ENCODE measurements at places on chromosomes 2 and 18.

- peak; percentile 17 for DNase-seq
These were observed 739 bp downstream of the SIX2 start for GRCh38 chr2:45008296-45009129.

DNA sequence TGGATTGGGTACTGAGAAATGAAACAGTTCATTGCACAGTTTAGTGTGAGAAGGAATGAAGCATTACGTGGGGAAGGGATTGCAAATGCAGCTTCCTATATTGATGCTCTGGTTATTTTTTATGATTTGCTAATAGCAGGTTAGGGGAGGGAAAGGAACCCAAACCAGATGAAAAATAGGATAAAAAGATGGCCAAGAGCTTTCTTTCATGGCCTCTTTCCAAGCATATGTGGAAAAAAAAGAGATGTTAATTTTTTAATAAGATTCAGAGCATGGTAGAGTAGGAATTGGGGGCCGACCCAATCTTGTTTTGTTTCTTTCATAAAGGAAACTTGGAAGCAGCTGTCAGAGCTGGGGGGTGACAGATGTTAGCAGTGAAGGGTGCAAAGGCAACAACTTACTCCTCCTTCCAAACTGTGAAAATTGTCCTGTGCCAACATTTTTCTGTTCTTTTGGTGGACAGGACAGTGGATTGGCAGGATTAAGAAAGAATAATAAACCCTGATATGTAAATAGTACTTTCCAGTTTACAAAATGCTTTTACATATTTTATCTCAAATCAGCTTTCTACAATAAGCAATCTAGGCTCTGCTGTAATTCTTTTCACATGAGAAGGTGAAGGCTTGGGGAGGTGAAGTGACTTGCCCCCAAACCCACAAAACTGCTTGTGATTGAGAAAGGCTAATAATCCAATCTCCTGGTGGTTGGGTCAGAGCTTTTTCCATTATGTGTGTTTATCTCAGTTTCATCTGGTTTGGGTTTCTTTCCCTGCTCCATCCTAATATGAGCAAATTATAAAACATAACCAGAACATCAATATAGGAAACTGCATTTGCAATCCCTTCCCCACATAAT is 270.1 kb downstream of the ETAA1 start:
- DNase-seq: no peak

DNA sequence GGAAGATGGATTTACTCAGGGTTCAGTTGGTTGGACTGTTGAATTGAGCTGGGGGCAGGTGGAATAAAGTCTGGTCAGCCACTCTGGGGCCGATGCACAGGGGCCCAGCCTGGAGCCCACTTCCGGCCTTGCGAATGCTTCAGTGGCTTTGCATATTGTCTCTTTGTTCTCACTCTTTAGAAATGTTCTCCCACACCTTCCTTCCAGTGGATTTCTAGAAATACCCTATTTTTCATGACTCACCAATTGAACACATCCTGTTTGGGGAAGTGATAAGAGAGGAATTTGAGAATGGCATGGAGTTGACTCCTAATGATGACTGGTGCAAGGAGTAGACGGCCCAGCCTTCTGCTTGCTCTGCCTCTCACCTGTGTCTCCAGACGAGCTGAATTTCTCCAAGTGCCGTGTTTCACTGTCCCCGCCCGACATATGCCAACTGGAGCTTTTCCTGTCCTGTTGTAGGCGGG is 28.1 kb downstream of the ASAP2 start:
- peak; percentile 76 for DNase-seq

GRCh38 chr2:37855283-37856041 is 69.6 kb upstream of the RMDN2 start:
- DNase-seq: peak; percentile 72

- DNase-seq: no peak
These were observed 101.9 kb downstream of the GPD2 start for GRCh38 chr2:156538083-156538504.

GRCh38 chr18:35880788-35881455 is 91.6 kb upstream of the RMP24 start:
- DNase-seq: no peak

DNA sequence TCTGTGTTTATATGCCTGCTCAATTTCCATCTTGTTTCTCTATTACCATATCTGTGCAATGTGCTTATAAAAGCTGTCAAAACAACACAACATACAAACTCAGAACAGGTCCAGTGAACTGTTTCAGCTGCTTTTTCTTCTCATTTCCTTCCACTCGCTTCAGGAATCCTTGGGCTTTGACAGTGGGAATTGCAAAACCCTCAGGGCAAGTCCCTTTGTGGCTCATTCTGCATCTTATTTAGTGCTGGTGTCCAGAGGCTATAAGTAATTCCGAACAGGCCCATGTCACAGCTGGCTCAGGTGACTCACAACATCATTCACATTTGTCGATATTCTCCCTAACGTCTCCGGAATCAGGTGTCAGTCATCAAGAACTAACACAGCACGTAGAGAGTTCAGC is 309.9 kb upstream of the ZNF521 start:
- no peak for DNase-seq

- peak; percentile 96 for DNase-seq
These were observed 48.5 kb upstream of the ASPRV1 start for GRCh38 chr2:70009762-70010575.

DNA sequence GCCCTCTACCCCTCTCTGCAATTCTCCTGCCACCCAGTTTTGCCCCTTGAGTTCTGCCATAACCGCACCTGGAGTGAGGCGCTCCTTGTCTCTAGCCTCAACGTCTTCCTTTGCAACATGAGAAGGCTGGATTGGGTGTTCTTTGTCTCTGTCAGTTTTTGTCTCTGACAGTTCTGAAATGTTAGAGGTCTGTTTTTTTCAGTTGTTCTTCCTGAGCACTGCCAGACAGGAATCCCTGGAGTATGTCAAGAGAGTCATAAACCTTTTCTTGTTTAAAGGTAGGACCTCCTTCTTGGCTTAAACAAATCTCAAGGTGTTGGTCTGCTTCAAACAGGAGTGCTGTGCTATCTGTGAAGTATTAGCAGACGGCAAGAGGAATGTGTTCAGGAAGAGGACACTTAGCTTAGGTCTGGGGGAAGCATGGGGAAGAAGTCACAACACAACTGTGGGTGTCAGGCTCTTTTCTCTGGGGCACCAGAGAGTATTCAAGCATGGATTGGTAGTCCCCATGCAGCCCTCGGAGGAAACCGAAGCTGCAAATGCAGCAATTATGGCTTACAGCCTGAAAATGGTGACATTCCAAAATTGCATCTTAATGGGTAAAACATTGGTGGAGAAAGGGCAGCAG is 32.3 kb downstream of the AFF3 start:
- no peak for DNase-seq

DNA sequence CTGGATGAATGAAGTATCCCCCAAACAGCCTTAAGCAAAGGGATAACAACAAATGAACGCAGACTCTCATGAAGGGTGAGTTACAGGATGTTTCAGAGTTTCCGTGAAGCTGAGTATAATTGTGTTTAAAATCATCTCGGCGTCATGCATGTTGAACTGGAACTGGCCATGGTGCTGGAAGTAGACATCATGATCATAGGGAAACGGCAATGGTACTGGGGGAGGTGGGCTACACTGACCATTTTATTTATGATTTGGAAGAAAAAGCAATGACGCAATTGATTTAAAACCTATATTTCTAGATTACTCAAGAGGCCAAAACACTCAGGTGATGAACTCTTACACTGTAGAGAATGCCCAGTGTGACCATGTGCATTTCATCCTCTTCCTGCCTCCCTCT is 387.9 kb upstream of the MYT1L start:
- DNase-seq: no peak

DNA sequence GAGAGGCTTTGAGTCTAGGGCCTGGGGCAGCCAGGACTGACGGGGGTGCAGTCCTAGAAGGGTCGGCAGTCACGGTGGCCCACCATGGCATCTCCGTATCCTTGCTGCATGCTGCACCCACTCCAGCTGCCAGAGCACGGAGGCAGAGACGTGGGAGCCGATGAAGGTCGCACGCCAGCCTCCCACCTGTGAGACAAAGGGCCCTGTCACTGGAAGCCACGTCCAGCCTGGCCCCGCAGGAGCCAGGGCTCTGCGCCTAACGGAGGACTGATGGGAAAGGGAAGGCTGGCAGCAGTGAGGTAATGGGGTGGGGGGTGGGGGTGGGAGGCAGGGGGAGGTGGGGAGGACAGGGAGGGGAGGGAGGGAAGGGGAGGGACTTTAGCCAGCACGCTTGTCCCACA is 21.9 kb downstream of the ITM2C start:
- DNase-seq: no peak

- no peak for DNase-seq
These were observed 122.6 kb upstream of the DNAJC10 start for GRCh38 chr2:182593394-182593975.

- DNase-seq: no peak
These were observed 34.6 kb downstream of the PREPL start for GRCh38 chr2:44326548-44327264.

- no peak for DNase-seq
These were observed 27.2 kb upstream of the PTPN2 start for GRCh38 chr18:12911025-12911928.
